H1 (cell line): ENCODE measurements at places on chromosomes 1 and 21. TPM values are rescaled to one million over a fixed set of nuclear protein-coding genes. Genes with fewer than 3 reads are reported as not detected.

Gene AMPD1
- not detected in 2 replicates for total RNA-seq

Gene C1QA
- total RNA-seq: not detected in 2 replicates

Gene RBM8A
- 216 and 222 TPM in 2 replicates for total RNA-seq

Gene GDAP2
- total RNA-seq: 25.4 and 27.8 TPM in 2 replicates

Gene S1PR1
- total RNA-seq: 3.1 and 3.5 TPM in 2 replicates

Gene CCDC185
- not detected in 2 replicates for total RNA-seq

Gene TRABD2B
- total RNA-seq: 3.4 and 3.5 TPM in 2 replicates

Gene ERO1B
- 3.5 and 5.6 TPM in 2 replicates for total RNA-seq

Gene TAS1R2
- total RNA-seq: not detected in 2 replicates

GRCh38 chr1:29519108-29519787, 282.9 kb downstream of the PTPRU start:
- no peak overlapping the region for H3K27ac ChIP-seq
- H3K4me3 ChIP-seq: no peak overlapping the region
- DNase-seq: no peak
- H3K36me3 ChIP-seq: no peaks in the 10 kb centered on the region
- H3K27me3 ChIP-seq: no peaks in the 10 kb centered on the region

DNA sequence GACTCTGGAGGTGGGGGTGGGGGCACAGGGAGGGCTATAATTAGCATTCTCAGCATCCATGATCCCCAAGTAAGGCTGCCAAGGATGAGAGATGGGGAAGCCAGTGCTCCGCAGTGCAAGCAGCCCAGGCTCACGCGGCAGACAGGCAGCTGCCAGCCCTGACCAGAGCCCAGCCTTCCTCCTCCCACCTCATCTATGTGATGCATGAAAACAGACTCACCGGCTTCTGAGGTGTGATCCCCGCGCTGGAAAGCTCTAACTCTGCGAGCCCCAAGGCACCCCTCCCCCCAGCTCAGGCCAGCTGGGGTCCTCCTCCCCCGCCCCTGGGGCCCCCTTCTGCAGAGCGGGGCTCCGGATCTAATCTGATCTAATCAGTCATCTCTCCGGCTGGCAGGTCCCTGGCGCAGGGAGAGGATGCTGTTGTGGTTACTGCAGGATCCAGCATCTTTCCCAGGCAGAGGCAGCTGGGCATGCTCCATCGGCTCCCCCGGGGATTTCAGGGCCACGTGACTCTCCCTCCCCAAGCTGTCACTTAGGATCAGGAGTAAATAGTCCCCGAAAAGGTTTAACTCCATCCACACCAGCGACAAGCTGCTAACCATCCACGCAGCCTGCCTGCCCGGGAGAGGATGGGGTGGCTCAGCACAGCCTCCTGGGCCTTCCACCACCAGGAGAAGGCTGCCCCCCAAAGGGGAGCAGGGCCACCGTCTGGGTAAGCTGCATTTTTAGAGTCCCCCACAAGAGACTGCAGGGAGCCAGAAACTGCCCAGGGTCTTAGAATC, at the start of gene PLEKHA6:
PLEKHA6 (minus strand) TSS at position 456 of the 782 bp plus-strand sequence. CDS start 86,202 bp downstream, outside the sequence.
- H3K4me3 ChIP-seq: no peak within 1 kb of the TSS
- no peak within 1 kb of the TSS for H3K27ac ChIP-seq
- DNase-seq: peak; percentile 83
- H3K4me1 ChIP-seq: peaks cover 13% of the 10 kb centered on the region
- no peaks in the 10 kb centered on the region for H3K36me3 ChIP-seq

- no peak for DNase-seq
- H3K27me3 ChIP-seq: no peaks in the 10 kb centered on the region
- peaks cover 2% of the 10 kb centered on the region for H3K4me1 ChIP-seq
- no peak overlapping the region for H3K4me3 ChIP-seq
Measured at GRCh38 chr1:73065339-73066041, 783.2 kb upstream of the NEGR1 start.

DNA sequence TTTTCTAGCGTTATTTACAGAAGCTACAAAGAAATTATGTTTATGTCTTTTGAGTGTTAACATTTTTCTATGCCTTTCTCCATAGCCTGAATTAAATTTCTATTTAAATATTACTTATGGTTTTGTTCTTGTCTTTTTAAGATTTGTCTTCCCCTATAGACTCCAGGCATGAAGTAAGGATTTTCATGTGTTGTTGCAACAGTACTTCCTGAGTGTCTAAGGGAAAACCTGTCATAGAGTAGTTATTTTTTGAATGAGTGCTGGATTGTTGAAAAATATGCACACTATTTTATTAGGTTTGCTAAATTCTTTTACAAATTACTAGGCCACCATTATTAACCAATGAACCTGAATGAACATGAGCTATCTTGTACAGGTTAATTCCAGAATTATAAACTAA, 27.1 kb downstream of the SAMSN1 start:
- no peak overlapping the region for H3K4me3 ChIP-seq
- no peak for DNase-seq
- H3K27ac ChIP-seq: no peak overlapping the region
- H3K36me3 ChIP-seq: no peaks in the 10 kb centered on the region
- no peaks in the 10 kb centered on the region for H3K27me3 ChIP-seq

- H3K27me3 ChIP-seq: peaks cover 21% of the 10 kb centered on the region
- H3K36me3 ChIP-seq: no peaks in the 10 kb centered on the region
- 0 out of 2 replicates have a peak, but pooled peaks cover 5% of the 10 kb centered on the region for H3K4me1 ChIP-seq
Measured at GRCh38 chr1:33078030-33078591, 2.8 kb upstream of the AZIN2 start.

DNA sequence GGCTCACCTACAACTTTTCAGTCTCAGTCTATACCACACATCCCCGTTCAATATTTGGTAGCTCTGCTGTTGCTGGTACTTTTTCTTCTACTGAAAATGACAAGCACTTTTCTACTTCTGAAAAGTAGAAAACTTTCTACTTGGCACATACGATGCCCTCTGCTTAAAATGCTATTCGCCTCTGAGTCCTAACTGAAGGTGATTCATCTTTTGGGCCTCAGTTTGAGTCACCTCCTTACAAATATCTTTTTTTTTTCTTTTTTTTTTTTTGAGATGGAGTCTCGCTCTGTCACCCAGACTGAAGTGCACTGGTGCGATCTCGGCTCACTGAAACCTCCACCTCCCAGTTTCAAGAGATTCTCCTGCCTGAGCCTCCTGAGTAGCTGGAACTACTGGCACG, 136.0 kb upstream of the CYYR1 start:
- H3K4me3 ChIP-seq: no peak overlapping the region
- no peaks in the 10 kb centered on the region for H3K27me3 ChIP-seq
- DNase-seq: no peak

- H3K27ac ChIP-seq: no peak overlapping the region
- no peaks in the 10 kb centered on the region for H3K27me3 ChIP-seq
- DNase-seq: no peak
- H3K4me1 ChIP-seq: peaks cover 31% of the 10 kb centered on the region
- no peak overlapping the region for H3K4me3 ChIP-seq
Measured at GRCh38 chr1:183096894-183097293, 73.7 kb downstream of the LAMC1 start.

GRCh38 chr1:97070376-97070775, 348.8 kb downstream of the PTBP2 start:
- no peak overlapping the region for H3K27ac ChIP-seq
- DNase-seq: no peak
- no peaks in the 10 kb centered on the region for H3K4me1 ChIP-seq
- H3K4me3 ChIP-seq: no peak overlapping the region

- H3K36me3 ChIP-seq: 0 out of 2 replicates have a peak, but pooled peaks cover 2% of the 10 kb centered on the region
- H3K4me3 ChIP-seq: no peak overlapping the region
- no peak for DNase-seq
- no peaks in the 10 kb centered on the region for H3K27me3 ChIP-seq
Measured at GRCh38 chr21:36169470-36170128, 13.0 kb downstream of the DOP1B start.

GRCh38 chr1:25608488-25609178, 8.0 kb upstream of the MAN1C1 start:
- no peaks in the 10 kb centered on the region; the same call in 1 of the 2 replicates for H3K27me3 ChIP-seq
- H3K4me1 ChIP-seq: no peaks in the 10 kb centered on the region
- peak; percentile 87 for DNase-seq
- no peak overlapping the region for H3K4me3 ChIP-seq
- no peak overlapping the region for H3K27ac ChIP-seq

GRCh38 chr1:235597867-235598553, 51.6 kb downstream of the GNG4 start:
- H3K4me3 ChIP-seq: no peak overlapping the region
- no peak for DNase-seq
- no peak overlapping the region for H3K27ac ChIP-seq
- no peaks in the 10 kb centered on the region for H3K36me3 ChIP-seq
- no peaks in the 10 kb centered on the region for H3K27me3 ChIP-seq

DNA sequence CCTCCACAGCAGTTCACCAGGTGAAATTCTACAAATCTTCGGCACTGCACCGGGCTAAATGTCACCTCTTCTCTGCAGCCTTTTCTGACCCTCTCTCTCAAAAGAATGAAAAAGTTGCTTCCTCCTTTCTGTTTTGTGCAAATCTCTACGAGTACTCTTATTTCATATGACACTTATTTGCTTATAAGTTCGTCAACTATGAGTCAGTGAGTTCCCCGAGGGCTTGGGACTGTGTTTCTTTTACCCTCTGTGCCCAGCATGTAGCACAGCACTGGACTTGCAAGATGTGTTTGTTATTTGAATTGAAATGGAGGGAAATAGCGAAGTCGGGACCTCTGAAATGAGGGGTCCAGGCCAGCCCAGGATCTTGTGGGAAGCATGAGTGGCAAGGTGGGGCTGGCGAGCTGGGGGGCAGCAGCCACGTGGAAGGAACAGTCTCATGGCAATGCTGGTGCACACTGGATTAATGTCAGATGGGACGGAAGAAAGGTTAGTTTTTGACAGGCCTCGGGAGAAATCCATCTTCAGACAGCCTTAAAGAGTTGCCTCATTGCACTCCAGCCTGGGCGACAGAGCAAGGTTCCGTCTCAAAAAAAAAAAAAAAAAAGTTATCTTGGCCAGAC, 6.2 kb downstream of the SLC6A9 start:
- peaks cover 12% of the 10 kb centered on the region for H3K4me1 ChIP-seq
- H3K27me3 ChIP-seq: no peaks in the 10 kb centered on the region
- H3K36me3 ChIP-seq: peaks cover 18% of the 10 kb centered on the region
- DNase-seq: no peak

DNA sequence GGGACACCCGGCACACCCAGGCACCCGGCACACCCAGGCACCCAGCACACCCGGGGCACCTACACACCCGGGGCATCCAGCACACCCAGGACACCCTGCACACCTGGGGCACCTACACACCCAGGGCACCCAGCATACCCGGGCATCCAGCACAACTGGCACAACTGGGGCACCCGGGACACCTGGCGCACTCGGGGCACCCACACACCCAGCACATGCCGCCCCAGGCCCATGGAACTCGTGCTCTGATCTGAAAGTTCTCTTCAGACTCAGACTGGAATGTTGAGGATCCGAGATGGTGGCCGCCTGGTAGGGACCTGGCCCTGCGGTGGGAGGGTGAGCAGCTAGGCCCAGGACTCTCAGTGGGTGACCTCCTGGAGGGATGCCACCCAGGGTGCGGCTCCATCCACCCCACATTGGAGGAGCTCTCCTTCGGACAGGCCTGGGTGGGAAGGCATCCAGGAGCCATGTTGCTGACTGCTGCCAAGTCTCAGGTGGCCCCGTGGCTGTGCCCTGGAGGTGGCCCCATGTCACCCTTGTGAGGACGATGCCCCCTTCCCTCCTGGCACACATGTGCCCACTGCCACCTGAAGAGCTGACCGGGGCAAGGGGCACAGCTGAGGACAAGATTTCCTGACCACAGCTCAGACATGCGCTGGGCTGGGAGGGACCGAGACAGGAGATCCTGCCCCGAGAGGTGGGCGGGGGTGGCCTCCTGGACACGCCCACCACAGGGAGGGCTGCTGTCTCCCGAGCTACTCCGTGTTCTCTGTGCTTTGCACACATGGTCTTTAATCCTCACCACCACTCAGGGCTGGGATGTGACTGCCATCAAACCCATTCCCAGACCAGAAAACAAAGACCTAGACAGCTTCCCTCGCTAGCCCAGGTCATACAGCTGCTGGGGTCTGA, 37.0 kb downstream of the UBE2G2 start:
- H3K4me3 ChIP-seq: no peak overlapping the region
- H3K36me3 ChIP-seq: no peaks in the 10 kb centered on the region

DNA sequence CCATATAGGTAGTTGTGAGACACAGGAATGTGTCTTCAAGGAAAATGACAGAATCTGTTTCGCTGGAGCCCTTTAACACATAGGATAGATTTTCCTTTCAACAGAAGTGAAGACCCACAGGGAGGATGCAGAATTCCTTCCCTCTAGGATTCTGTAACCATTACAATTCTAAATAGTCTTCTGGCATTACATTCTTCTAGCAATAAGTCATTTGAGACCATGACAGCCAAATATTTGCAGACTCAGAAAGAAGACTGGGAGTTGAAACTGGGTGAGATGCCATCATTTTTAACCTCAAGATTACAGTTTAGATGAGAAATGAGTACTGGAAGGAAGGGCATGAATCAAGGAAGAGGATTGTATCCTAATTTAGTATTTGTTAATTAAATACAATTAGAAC, 61.6 kb downstream of the ZBTB18 start:
- 0 out of 2 replicates have a peak, but pooled peaks cover 2% of the 10 kb centered on the region for H3K4me1 ChIP-seq
- H3K36me3 ChIP-seq: no peaks in the 10 kb centered on the region
- no peaks in the 10 kb centered on the region for H3K27me3 ChIP-seq
- no peak overlapping the region for H3K27ac ChIP-seq
- no peak overlapping the region for H3K4me3 ChIP-seq

DNA sequence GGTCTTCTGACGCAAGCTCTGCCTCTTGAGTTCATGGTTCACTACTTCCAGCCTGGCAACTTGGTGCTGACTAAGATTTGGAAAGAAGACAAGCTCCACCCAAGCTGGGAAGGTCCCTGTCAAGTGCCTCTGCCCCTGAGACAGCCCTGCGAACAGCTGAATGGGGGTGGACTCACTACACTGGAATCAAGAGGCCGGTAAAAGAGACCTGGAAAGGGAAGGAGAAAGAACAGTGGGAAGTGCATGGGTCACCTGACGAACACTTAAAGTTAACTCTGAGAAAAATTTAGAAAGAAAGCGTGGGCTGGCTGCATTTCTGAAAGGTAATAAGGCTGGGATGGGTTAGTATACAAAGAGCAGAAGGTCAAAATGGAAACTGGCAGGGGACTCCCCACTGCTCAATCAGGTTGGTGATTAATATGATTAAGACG, 26.1 kb upstream of the ZNF496 start:
- no peaks in the 10 kb centered on the region for H3K4me1 ChIP-seq
- no peak overlapping the region for H3K4me3 ChIP-seq
- no peak for DNase-seq

- peaks cover 4% of the 10 kb centered on the region; the same call in 1 of the 2 replicates for H3K4me1 ChIP-seq
- H3K27me3 ChIP-seq: no peaks in the 10 kb centered on the region
- H3K4me3 ChIP-seq: no peak overlapping the region
- no peak overlapping the region for H3K27ac ChIP-seq
Measured at GRCh38 chr1:83761167-83762038, 237.5 kb downstream of the TTLL7 start.

GRCh38 chr1:206461602-206462455, 8.4 kb upstream of the IKBKE start:
- no peaks in the 10 kb centered on the region; the same call in 1 of the 2 replicates for H3K36me3 ChIP-seq
- no peak overlapping the region for H3K27ac ChIP-seq
- no peaks in the 10 kb centered on the region for H3K27me3 ChIP-seq
- no peaks in the 10 kb centered on the region for H3K4me1 ChIP-seq
- no peak for DNase-seq
- H3K4me3 ChIP-seq: no peak overlapping the region
